Chondrocyte (in vitro differentiated cells): ENCODE measurements at places on chromosomes 2 and 18. TPM values are rescaled to one million over a fixed set of nuclear protein-coding genes. Genes with fewer than 3 reads are reported as not detected.

DNA sequence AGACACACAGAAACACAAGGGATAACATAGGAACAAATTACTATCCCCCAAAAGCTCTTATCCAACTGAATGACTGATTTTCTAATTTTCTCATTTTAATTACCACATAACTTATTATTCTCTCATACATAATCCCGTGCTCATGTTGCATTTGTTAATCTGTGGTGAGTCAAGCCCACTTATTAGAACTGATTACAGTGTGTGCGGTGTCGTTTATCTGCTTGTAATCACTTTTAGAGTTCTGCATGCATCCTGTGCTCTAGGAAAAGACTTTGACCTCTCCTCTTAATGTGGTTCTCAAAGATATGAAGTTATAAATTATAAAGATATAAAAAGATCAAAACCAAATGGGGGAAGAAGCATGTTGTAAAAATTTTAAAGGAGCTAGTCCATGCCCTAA, 29.7 kb downstream of the CNDP1 start:
- no peak overlapping the region for H3K27ac ChIP-seq
- no peak overlapping the region for H3K4me3 ChIP-seq
- no peaks in the 10 kb centered on the region for H3K36me3 ChIP-seq
- peaks cover 24% of the 10 kb centered on the region for H3K27me3 ChIP-seq
- no peaks in the 10 kb centered on the region for H3K4me1 ChIP-seq

GRCh38 chr2:40281021-40281940, 170.6 kb downstream of the SLC8A1 start:
- no peaks in the 10 kb centered on the region for H3K36me3 ChIP-seq
- no peaks in the 10 kb centered on the region for H3K27me3 ChIP-seq
- H3K27ac ChIP-seq = peak overlapping the region; percentile 95
- H3K4me3 ChIP-seq = peak overlapping the region; percentile 56
- DNase-seq = no peak

DNA sequence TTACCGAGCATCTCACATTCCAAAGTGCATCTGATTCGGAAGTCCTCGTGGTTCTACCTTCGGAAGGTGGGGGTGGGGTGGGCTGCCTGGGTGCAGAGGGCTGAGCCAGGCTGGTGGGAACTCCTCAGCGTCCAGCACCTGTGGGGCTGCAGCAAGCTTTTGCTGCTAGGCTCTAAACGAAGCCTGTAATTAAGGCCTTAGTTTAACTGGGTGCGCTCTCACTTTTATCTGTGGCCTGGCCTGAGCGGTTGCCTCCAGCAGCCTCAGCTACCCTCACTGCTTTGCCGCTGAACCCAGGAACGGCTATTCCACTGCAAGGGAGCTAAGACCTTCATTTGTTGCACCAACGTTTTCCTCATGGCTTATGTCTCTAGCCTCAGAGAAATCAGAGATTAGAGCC, 48.4 kb downstream of the TMEM17 start:
- peak overlapping the region; percentile 67 for H3K4me3 ChIP-seq
- no peaks in the 10 kb centered on the region for H3K36me3 ChIP-seq
- no peak overlapping the region for H3K27ac ChIP-seq
- peaks cover 5% of the 10 kb centered on the region for H3K4me1 ChIP-seq
- DNase-seq = no peak

The SMYD1 gene
- not detected in 3 replicates for total RNA-seq

DNA sequence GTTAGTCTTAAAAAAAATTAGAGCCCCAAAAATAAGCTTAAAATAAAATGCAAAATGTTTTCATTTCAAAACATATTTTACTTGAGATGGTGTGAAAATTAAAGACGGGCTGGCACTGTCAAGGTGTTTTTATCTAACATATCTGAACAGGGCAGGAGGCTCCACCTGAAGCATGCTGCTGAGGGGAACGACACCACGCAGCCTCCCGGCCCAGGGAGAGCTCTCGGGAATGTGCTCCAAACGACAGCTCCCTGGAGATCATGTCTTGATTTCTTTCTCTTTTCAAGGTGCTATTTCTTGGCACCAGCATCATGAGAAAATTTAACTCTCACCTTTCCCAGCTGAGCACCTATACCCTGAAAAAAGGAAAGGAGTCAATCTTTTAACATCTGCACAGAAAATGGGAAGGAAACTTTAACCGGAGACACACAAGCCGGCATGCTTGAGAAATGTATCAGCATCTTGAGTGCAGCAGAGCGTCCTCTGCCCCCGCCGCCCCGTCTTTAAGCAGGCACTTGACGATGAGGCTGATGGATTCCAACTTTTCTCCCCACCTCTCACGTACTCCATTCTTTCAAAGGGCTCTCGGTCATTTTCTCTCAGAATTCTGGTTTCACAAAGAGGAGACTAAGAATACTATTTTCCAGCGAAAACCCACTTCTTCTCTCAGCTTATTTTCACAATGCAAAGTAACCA, 56.6 kb downstream of the EIPR1 start:
- no peak overlapping the region for H3K4me3 ChIP-seq
- no peaks in the 10 kb centered on the region for H3K4me1 ChIP-seq
- no peaks in the 10 kb centered on the region for H3K36me3 ChIP-seq
- DNase-seq = peak; percentile 30

GRCh38 chr18:20988726-20989125, 122.9 kb downstream of the ROCK1 start:
- H3K36me3 ChIP-seq = peaks cover 33% of the 10 kb centered on the region
- no peaks in the 10 kb centered on the region for H3K27me3 ChIP-seq
- H3K27ac ChIP-seq = no peak overlapping the region
- H3K4me1 ChIP-seq = no peaks in the 10 kb centered on the region
- H3K4me3 ChIP-seq = no peak overlapping the region

GRCh38 chr2:221726894-221727513, 154.9 kb upstream of the EPHA4 start:
- H3K27me3 ChIP-seq = peaks cover 3% of the 10 kb centered on the region
- no peak overlapping the region for H3K27ac ChIP-seq
- H3K4me1 ChIP-seq = no peaks in the 10 kb centered on the region
- DNase-seq = no peak
- H3K36me3 ChIP-seq = no peaks in the 10 kb centered on the region
- no peak overlapping the region for H3K4me3 ChIP-seq

DNA sequence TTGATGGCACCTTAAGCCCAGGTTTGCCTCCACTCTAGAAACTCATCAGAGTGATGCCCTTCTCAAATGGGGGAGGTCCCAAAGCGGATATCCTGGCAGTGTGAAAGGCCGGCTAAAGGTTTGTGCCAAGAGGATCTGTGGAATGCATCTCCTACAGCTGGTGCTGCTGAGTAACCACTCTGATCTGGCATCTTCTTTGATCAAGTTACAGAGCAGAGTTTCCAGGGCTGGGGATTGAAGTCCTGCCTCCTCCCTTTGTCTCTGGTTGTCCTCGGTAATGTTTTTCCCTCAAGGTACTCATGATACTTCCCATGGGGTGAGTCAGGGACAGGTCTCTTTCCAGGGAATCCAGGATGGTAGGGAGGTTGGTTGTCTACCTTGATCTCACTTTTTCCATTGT, 24.6 kb downstream of the PRKRA start:
- no peak overlapping the region for H3K27ac ChIP-seq
- H3K27me3 ChIP-seq = no peaks in the 10 kb centered on the region
- no peak for DNase-seq
- H3K36me3 ChIP-seq = peaks cover 26% of the 10 kb centered on the region
- no peak overlapping the region for H3K4me3 ChIP-seq

The VWA3B gene
- total RNA-seq = not detected in 3 replicates

The EVX2 gene
- total RNA-seq = not detected in 3 replicates

GRCh38 chr2:10810202-10811161, 2.1 kb downstream of the PDIA6 start:
- no peaks in the 10 kb centered on the region for H3K36me3 ChIP-seq
- DNase-seq = no peak
- peaks cover 40% of the 10 kb centered on the region for H3K4me1 ChIP-seq
- H3K27ac ChIP-seq = peak overlapping the region; percentile 46

GRCh38 chr2:223841436-223842190, 4.2 kb upstream of the AP1S3 start:
- no peak overlapping the region for H3K4me3 ChIP-seq
- no peaks in the 10 kb centered on the region for H3K27me3 ChIP-seq
- no peak for DNase-seq
- H3K27ac ChIP-seq = no peak overlapping the region
- peaks cover 3% of the 10 kb centered on the region for H3K36me3 ChIP-seq
- H3K4me1 ChIP-seq = peaks cover 6% of the 10 kb centered on the region

- peaks cover 2% of the 10 kb centered on the region for H3K36me3 ChIP-seq
- H3K27ac ChIP-seq = no peak overlapping the region
- no peak for DNase-seq
- H3K27me3 ChIP-seq = peaks cover 46% of the 10 kb centered on the region
- no peaks in the 10 kb centered on the region for H3K4me1 ChIP-seq
Measured at GRCh38 chr2:15800495-15801329, 139.6 kb upstream of the MYCN start.

The LYPD1 gene
- 4.1 to 5.0 TPM in 2 of 3 replicates, not detected in the other for total RNA-seq

The SDC1 gene
- total RNA-seq = 11.4 to 13.2 TPM (median 12.6 TPM) in 3 replicates

- H3K36me3 ChIP-seq = no peaks in the 10 kb centered on the region
- no peaks in the 10 kb centered on the region for H3K27me3 ChIP-seq
- H3K4me1 ChIP-seq = peaks cover 4% of the 10 kb centered on the region
Measured at GRCh38 chr18:3485153-3486149, 35.5 kb downstream of the TGIF1 start.

- no peak for DNase-seq
- peaks cover 7% of the 10 kb centered on the region for H3K27me3 ChIP-seq
- peaks cover 9% of the 10 kb centered on the region for H3K36me3 ChIP-seq
Measured at GRCh38 chr2:199707593-199708185, 143.3 kb downstream of the FTCDNL1 start.

GRCh38 chr18:74140582-74140981, 7.1 kb downstream of the FBXO15 start:
- no peak for DNase-seq
- no peaks in the 10 kb centered on the region for H3K36me3 ChIP-seq

The ESPNL gene
- 0.07 to 0.17 TPM (median 0.15 TPM) in 3 replicates for total RNA-seq

- H3K4me1 ChIP-seq = peaks cover 4% of the 10 kb centered on the region
- H3K27ac ChIP-seq = no peak overlapping the region
- no peak overlapping the region for H3K4me3 ChIP-seq
- no peaks in the 10 kb centered on the region for H3K36me3 ChIP-seq
Measured at GRCh38 chr2:219739866-219740440, 112.5 kb downstream of the SLC4A3 start.

The RGPD4 gene
- 0.08 to 0.12 TPM (median 0.10 TPM) in 3 replicates for total RNA-seq

DNA sequence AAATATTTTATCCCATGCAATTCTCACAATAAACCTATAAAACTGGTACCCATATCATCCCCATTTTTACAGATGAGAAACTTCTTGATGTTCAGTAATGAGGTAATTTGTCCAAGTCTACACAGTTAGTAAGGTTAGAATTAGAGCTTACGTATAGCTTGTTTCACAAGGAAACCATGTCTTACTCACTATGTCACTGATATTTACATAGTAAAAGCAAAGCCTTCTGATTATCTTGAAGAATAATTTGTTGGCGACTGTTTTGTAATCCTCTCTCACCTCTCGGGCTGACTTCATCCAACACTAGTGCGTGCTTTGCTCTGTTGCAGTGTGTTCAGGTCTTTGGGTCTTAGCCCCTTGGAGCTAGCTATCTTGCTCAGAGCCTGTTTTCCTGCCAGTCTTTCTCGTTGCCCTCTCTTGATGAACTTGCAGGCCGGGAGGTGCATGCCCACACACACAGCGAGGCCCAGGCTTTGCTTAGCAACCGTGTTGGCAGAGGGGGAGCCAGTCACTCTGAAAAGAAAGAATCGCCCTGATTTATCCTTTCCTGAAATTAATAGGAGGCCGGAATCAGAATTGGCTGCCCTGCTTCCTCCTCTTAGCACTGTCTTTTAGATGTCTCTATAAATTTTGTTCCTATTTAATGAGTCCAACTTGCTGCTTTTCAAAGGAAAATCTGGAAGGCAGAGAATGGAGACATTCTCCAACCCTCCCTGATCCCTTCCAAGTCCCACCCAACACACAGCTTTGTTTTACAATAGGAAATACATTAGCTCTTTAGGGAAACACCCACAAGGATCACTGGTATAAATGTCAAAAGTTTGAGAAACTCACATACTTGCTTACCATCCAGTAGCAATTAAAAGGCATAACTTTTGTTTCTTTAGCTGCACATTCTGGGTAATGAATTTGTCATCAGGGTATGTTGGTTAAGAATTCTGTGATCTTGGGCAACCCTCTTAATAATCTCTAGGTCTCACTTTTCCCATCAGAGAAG, 97.6 kb upstream of the SEC11C start:
- DNase-seq = no peak
- no peak overlapping the region for H3K4me3 ChIP-seq
- H3K27me3 ChIP-seq = no peaks in the 10 kb centered on the region
- H3K4me1 ChIP-seq = peaks cover 3% of the 10 kb centered on the region
- no peak overlapping the region for H3K27ac ChIP-seq

- H3K27me3 ChIP-seq = peaks cover 2% of the 10 kb centered on the region
- H3K36me3 ChIP-seq = peaks cover 32% of the 10 kb centered on the region
- H3K27ac ChIP-seq = no peak overlapping the region
- DNase-seq = no peak
- peaks cover 17% of the 10 kb centered on the region for H3K4me1 ChIP-seq
Measured at GRCh38 chr2:219476652-219477151, 22.0 kb upstream of the GMPPA start.

The SERPINB10 gene
- not detected in 3 replicates for total RNA-seq

The APOB gene
- 0.23 to 0.32 TPM (median 0.31 TPM) in 3 replicates for total RNA-seq

DNA sequence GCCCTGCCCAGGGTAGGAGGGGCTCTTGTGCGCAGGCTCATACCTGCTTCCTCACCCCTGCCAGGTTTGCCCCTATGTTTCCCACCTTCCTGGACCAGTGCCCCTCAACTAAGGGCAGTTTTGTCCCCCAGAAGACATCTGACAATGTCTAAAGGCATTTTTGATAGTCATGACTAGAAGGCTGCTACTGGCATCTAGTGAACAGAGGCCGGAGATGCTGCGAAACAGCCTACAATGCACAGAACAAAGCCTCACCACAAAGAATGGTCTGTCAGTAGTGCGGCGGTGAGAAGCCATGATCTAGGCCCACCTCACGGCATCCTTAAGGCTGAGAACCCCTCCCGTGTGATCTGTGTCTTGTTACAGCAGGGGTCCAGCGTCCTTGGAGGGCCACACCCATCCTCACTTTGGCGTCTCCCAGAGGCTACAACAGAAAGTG, 96.0 kb downstream of the TMEM17 start:
- H3K36me3 ChIP-seq = no peaks in the 10 kb centered on the region
- H3K4me3 ChIP-seq = no peak overlapping the region
- H3K4me1 ChIP-seq = peaks cover 32% of the 10 kb centered on the region
- no peak overlapping the region for H3K27ac ChIP-seq

DNA sequence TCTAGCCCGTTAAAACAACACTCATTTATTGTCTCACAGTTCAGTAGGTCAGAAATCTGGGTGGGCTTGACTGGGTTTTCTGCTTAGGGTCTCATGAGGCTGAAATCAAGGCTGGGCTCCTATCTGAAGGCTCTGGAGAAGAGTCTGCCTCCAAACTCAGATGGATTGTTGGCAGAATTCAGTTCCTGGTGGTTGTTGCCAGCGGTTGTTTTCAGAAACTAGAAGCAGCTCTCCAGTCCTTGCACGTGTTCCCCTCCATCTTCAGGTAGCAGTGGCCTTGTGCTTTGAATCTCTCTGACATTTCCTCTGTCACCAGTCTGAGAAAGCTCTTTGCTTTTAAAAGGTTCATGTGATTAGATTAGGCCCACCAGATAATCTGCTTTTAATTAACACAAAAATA, 20.1 kb upstream of the FN1 start:
- DNase-seq = no peak
- no peaks in the 10 kb centered on the region for H3K36me3 ChIP-seq
- peaks cover 53% of the 10 kb centered on the region for H3K4me1 ChIP-seq
- no peaks in the 10 kb centered on the region for H3K27me3 ChIP-seq
- no peak overlapping the region for H3K4me3 ChIP-seq

GRCh38 chr2:160252278-160252887, 52.3 kb upstream of the ITGB6 start:
- no peaks in the 10 kb centered on the region for H3K36me3 ChIP-seq
- peak overlapping the region; percentile 47 for H3K4me3 ChIP-seq
- H3K4me1 ChIP-seq = peaks cover 73% of the 10 kb centered on the region
- DNase-seq = no peak
- H3K27me3 ChIP-seq = no peaks in the 10 kb centered on the region

- no peak for DNase-seq
- no peaks in the 10 kb centered on the region for H3K4me1 ChIP-seq
- H3K27me3 ChIP-seq = no peaks in the 10 kb centered on the region
Measured at GRCh38 chr2:73444202-73444601, 58.6 kb downstream of the ALMS1 start.

The CLEC4F gene
- total RNA-seq = not detected in 3 replicates
